A549 treated with dexamethasone at 1 μM for 4 hours (cell line): ENCODE measurements at places on chromosomes 5 and 9. TPM values are rescaled to one million over a fixed set of nuclear protein-coding genes. Genes with fewer than 3 reads are reported as not detected.

ANKRD34B gene
- 0.05 to 0.14 TPM (median 0.09 TPM) in 5 replicates for total RNA-seq

FCN2 gene
- total RNA-seq, result not detected in 5 replicates

TMEM215 gene
- 0.02 TPM in 3 of 5 replicates, not detected in the others for total RNA-seq

TRIM7 gene
- 30.2 to 42.5 TPM (median 40.0 TPM) in 5 replicates for total RNA-seq

TRIM36 gene
- 2.0 to 2.5 TPM (median 2.1 TPM) in 5 replicates for total RNA-seq

PDE6A gene
- total RNA-seq, result 0.20 to 0.32 TPM (median 0.30 TPM) in 5 replicates

GABRP gene
- not detected in 5 replicates for total RNA-seq

FAM169A gene
- total RNA-seq, result 4.2 to 8.3 TPM (median 7.1 TPM) in 5 replicates

HSD17B4 gene
- total RNA-seq, result 60.0 to 66.4 TPM (median 63.5 TPM) in 5 replicates

PARP8 gene
- 0.05 to 0.11 TPM (median 0.07 TPM) in 5 replicates for total RNA-seq

TGFBI gene
- 1,392 to 2,102 TPM (median 1,727 TPM) in 5 replicates for total RNA-seq

N4BP3 gene
- total RNA-seq, result 0.74 to 0.95 TPM (median 0.87 TPM) in 5 replicates

ZNF622 gene
- 71.9 to 78.5 TPM (median 73.2 TPM) in 5 replicates for total RNA-seq

TMC1 gene
- total RNA-seq, result 0.07 to 0.17 TPM (median 0.12 TPM) in 4 of 5 replicates, not detected in the other

NMUR2 gene
- total RNA-seq, result 0.05 to 0.22 TPM (median 0.11 TPM) in 3 of 5 replicates, not detected in the others

FRMPD1 gene
- 0.03 to 0.07 TPM (median 0.06 TPM) in 5 replicates for total RNA-seq
